NCI-H1417 treated with DMSO at 0.1 percent for 48 hours (cell line): ENCODE measurements at places on chromosomes 7 and 10.

GRCh38 chr7:15947754-15948153 lies 261.3 kb upstream of the MEOX2 start:
- DNase-seq: no peak

GRCh38 chr10:113965077-113965476 lies 78.6 kb upstream of the ADRB1 start:
- DNase-seq: no peak

DNA sequence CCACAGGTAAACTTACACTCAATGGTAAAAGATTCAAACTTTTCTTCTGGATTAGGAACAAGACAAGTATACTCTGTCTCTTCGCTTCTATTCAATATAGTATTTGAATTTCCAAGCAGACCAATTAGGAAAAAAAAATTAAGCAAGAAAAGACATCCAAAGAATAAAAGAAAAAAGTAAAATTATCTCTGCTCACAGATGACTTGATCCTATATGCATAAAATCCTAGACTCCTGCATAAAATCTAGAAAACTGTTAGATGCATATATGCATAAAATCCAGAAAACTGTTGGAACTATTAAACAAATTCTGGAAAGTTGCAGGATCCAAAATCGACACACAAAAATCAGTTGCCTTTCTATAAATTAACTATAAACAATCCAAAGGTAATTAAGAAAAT lies at the start of gene OR13A1:
Gene OR13A1 (minus strand): TSS at position 101 of the 400 bp plus-strand sequence. CDS start 11,186 bp downstream, outside the sequence.
- no peak for DNase-seq

- no peak for DNase-seq
Measured at GRCh38 chr10:130807096-130807495, 504.4 kb downstream of the TCERG1L start.

GRCh38 chr10:21296575-21297355 lies 228.7 kb downstream of the SKIDA1 start:
- no peak for DNase-seq

- DNase-seq: no peak
Measured at GRCh38 chr10:43667317-43667731, 18.6 kb upstream of the ZNF32 start.

- DNase-seq: no peak
Measured at GRCh38 chr10:103044942-103045489, 126.9 kb downstream of the CNNM2 start.

GRCh38 chr7:70630818-70631457 lies 501.0 kb upstream of the GALNT17 start:
- no peak for DNase-seq

GRCh38 chr10:4649886-4650508 lies 176.0 kb upstream of the AKR1E2 start:
- no peak for DNase-seq

DNA sequence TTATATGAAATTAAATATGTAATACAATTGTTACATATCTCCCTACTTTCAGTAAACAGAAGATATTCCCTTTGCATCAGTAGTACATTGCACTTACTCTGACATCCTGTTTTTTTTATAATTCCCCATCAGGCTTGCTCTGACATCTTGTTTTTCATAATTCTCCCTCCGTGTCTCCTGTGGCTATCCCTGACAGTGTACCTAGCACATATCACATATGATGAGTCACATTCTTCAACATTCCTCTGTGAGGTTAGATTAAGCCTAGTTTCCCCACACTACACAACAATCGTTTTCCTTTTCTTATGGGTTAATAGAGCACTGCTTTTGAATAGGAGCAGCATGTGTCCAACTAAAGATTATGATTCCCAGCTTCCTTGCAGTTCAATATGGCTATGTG lies 250.6 kb upstream of the NPVF start:
- DNase-seq: no peak

- no peak for DNase-seq
Measured at GRCh38 chr10:25701652-25702051, 232.4 kb upstream of the MYO3A start.

DNA sequence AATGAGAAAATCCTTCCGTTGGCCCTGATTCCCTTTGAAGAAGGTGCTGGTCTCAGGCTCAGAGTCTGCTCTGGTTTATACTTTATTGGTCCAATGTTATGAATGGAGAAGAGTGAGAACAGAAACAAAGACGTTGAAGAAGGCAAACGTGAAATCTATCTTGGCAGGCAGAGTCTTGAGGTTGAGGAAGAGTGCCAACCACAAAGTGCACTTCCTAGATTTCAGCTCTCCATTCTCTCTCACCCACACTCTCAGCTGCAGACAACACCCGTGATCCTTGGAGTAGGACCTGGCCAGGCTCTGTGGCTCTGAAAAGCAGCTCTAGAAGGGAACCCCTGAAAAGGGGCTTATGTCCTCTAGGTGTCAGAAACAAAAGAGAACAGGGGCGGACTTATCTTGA lies 128.9 kb upstream of the PLXNA4 start:
- no peak for DNase-seq

DNA sequence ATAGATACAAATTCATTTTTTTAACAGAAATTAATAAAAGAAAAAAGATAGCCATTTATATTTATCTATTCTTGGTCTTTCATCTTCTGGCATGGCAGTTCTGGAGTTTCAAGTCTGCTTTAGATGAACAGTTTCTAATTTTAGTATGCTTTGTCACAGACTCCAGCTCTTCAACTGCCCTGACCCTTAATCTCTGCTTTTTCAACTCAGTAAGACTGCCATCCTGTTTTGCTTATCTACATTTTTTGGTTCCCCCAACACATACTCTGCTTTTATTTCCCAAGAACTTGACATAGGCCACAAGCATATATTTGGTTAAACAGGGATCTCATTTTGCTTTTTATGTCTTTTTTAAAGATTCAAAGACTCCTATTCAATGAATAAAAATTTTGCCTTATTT lies 309.3 kb upstream of the KCND2 start:
- DNase-seq: no peak

- no peak for DNase-seq
Measured at GRCh38 chr7:148026713-148027112, 563.9 kb upstream of the C7orf33 start.

GRCh38 chr10:110774069-110775019 lies 97.4 kb upstream of the PDCD4 start:
- DNase-seq: no peak

- DNase-seq: peak; percentile 79
Measured at GRCh38 chr7:39073432-39073831, 95.7 kb downstream of the POU6F2 start.

GRCh38 chr10:119233123-119233820 lies 25.9 kb downstream of the GRK5 start:
- no peak for DNase-seq

GRCh38 chr10:114471906-114472876 lies 67.9 kb upstream of the AFAP1L2 start:
- no peak for DNase-seq

DNA sequence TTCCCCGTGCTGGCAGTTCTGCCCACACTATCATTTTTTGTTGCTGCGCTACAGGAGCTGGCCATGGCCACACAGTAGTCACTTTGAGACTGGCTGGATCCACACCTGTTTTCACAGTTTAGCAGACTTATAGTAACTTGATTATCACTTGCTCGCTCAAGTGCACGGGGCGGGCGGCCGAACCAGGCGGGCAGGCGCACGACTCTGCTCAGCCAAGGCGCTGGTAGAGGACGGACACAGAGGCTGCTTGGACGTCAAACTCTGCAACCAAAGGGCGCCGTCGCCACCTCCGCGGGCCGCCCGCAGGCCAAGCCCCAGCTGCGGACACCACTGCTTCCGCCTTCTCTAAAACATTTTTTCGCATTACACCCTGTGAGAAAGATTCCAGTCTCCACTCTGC lies 38.4 kb upstream of the PHYHIPL start:
- DNase-seq: no peak

DNA sequence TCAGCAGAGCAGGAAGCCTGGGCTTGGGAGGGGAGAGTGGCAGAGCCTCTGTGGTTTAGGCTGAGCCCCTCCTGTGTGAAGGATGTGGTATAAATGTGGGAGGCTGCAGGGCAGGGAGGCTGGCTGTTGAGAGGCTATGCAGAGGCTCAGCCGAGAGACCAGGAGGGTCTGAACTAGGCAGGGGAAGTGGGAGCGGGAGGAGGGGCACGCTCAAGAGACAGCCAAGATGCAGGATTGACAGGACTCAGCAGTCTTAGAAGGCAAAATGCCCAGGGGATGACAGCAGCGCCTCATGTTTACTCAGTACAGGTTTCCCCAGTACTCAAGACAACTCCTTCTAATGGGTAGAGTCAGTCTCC lies 24.3 kb downstream of the BTBD16 start:
- no peak for DNase-seq

- DNase-seq: no peak
Measured at GRCh38 chr7:46933596-46933995, 648.3 kb downstream of the TNS3 start.

GRCh38 chr10:102919992-102920739 lies 2.1 kb downstream of the CNNM2 start:
- no peak for DNase-seq

DNA sequence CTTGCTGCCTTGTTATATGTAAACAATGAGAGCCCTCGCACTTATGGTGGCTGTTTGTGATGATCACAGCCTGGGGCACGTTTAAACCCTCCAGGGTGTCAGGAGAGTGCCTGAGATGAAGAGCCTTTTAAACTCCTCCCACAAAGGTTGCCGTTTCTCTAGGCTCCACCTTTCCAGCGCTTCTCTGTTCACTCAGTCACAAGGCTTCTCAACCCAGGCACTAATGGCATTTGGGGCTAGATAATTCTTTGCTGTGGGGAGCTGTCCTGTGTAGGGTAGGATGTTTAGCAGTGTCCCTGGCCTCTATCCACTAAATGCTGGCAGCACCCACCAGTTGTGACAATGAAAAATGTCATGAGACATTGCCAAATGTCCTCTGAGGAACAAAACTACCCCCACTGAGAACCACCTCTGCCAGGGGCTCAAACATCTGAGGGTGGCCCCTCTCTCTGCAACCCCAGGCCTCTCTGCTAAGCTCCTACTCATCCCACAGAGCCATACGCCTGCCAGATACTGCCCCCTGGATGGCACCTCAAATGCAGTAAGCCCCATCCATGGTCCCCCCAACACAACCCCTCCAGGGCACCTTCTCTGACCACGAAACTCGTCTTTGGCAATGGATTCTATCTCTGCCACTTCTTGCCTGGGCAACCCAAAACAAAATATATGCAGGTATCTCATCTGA lies 144.3 kb upstream of the ZMIZ1 start:
- DNase-seq: no peak

DNA sequence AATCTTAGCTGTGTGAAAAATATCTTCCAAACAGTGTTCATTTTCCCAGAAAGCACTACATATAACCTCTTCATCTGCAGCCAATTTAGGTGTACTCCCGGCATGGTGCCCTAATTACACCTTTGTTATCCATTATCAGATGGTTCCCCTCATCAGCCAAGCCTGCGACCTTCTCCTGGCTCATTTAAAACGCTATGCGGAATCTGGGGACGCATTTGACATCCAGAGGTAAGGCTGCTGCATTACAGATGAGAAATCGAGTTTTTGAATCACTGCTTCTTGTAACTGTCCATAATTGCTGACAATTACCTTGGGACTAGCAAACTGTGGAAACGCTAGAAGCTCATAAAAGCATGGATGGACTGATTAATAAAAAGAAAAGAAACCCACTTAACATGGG lies 109.5 kb downstream of the PARP12 start:
- DNase-seq: peak; percentile 32

GRCh38 chr10:36393801-36394200 lies 731.6 kb upstream of the ANKRD30A start:
- DNase-seq: no peak

DNA sequence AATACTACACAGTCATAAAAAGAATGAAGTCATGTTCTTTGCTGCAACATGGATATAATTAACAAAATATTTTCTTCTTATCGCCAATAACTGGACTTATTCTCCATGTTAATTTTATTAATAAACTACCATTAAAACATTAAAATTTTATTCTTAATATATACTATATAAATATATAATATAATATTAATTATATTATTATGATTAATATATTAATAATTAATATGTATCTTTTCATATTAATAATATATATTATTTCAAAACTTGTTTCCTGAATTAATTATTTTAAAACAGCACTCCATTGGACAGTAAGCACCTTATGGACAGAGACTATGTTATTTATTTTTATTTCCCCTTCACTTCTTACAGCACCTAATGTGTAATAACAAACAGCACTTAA lies 182.8 kb downstream of the ARL4A start:
- DNase-seq: no peak

GRCh38 chr7:122802301-122802751 lies 83.9 kb downstream of the CADPS2 start:
- DNase-seq: no peak

DNA sequence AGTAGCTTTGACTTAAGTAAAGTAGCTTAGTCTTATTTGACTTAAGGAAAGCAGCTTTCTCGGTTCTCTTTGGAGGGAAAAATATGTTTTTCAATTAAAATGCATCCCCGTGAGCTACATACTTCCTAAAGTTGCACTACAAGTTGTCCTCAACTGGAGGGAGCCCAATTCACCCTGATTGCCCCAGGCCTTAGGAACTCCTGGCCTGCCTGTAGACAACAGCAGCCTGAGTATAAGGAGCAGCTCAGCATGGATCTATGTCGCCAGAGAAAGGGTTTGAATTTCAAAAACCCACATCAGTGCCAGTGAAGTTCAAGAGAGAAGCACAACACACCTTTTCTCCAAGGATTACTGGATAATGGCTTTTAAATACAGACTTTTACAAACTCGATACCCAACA lies 772.0 kb downstream of the TNS3 start:
- DNase-seq: no peak

- DNase-seq: no peak
Measured at GRCh38 chr7:34155220-34155908, 250.0 kb downstream of the BMPER start.

DNA sequence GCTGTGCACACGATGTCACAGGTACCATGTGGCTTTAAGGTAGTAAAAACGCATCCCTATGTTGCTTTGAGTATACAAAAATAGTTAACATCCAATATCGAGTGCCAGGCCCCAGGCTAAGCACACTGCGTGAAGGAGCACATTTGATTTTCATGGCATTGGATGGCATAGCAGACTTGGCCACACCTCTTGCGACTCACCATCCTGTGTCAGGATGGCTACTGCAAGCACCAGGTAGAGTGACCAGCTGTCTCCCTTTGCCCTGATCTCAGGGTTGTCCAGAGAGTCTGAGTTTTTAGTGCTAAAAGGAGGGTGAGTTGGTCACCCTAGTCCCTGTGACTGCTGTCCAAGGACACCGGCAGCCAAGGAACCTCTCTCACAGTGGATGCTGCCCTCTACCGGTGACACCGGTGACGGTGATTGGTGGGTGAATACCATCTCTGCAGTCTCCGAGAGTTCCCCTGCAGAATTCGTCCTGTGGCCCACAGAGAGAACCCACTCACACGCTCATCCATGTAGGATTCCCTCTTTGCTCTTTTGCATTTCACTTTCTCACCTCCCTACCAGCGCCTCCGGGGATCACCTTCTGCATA lies 76.1 kb downstream of the BICC1 start:
- no peak for DNase-seq

- DNase-seq: no peak
Measured at GRCh38 chr10:22611425-22612115, 102.8 kb downstream of the PIP4K2A start.

GRCh38 chr10:7886056-7886455 lies 67.8 kb downstream of the TAF3 start:
- no peak for DNase-seq
